A673 (cell line): ENCODE measurements at places on chromosomes 1 and 21. TPM values are rescaled to one million over a fixed set of nuclear protein-coding genes. Genes with fewer than 3 reads are reported as not detected.

POU3F1 gene
- 83.3 and 92.9 TPM in 2 replicates for total RNA-seq

CRYAA gene
- not detected in 2 replicates for total RNA-seq

AMY1C gene
- not detected in 2 replicates for total RNA-seq

WNT4 gene
- total RNA-seq = not detected in 2 replicates

DNA sequence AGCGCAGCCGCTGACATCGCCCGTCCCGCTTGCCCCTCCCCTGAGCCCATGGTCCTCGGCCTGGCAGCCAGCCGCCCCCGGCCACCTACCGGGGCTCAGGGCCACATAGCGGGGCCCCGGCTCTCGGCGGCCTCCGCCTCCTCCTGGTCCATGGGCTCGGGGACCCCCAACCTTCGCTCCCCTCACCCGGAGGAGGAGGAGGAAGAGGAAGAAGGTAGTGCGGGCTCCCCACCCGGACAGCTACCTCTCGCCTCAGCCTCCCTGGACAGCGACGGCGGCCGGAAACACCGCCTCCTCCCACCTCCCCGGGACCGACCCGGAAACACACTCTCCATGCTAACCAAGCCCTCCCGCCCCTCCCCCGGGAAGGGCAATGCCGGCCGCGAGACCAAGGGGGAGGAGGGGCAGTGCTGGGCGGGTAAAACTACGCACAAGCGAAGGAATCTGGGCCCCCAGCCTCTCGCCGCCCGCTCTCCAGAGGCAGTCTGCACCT, at the start of gene KIAA0319L:
Gene KIAA0319L, minus strand, starts transcription at position 286 of the 493 bp plus-strand sequence. CDS start 2,912 bp downstream, outside the sequence.
- no peak for DNase-seq

GRCh38 chr1:10288029-10288615, 77.8 kb downstream of the KIF1B start:
- no peak for DNase-seq

DNA sequence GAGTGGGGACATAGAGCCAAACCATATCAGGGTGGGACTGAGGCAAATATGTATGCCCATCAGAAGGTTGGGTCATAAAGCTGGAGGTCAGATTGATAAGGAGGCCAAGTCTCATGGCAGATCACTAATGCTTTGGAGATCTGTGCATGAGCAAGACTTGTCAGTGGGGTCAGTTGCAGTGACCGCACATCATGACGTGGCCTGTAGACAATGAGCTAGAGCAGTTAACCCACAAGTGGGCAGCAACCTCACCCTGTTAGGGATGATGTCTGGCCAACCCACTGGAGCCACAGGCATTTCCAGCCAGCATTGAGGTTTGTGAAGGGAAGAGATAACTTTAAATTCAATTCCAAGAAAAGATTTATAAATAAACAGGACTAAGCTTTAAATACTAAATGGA, 66.7 kb downstream of the XCL1 start:
- DNase-seq = no peak

DNA sequence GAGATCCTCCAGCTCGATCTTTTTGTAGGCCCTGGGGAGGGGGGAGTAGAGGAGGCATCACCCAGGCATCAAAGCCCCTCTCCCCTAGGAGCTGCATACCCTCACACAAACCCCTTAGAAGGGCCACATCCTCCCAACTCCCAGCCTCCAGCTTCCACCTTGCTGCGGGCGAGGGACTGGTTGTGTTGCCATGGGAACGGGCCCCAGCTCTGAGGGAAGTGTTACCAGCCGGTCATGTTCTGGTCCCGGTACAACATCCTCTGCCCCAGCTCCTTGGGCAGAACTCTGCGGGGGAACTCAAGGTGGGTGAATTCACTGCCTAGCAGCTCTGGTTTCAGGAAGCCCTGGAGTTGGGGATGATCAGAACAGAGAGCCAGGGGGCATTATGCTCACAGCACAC, 4.1 kb downstream of the PPM1J start:
- no peak for DNase-seq

GRCh38 chr1:220966041-220966440, 86.8 kb downstream of the HLX start:
- no peak for DNase-seq

DNA sequence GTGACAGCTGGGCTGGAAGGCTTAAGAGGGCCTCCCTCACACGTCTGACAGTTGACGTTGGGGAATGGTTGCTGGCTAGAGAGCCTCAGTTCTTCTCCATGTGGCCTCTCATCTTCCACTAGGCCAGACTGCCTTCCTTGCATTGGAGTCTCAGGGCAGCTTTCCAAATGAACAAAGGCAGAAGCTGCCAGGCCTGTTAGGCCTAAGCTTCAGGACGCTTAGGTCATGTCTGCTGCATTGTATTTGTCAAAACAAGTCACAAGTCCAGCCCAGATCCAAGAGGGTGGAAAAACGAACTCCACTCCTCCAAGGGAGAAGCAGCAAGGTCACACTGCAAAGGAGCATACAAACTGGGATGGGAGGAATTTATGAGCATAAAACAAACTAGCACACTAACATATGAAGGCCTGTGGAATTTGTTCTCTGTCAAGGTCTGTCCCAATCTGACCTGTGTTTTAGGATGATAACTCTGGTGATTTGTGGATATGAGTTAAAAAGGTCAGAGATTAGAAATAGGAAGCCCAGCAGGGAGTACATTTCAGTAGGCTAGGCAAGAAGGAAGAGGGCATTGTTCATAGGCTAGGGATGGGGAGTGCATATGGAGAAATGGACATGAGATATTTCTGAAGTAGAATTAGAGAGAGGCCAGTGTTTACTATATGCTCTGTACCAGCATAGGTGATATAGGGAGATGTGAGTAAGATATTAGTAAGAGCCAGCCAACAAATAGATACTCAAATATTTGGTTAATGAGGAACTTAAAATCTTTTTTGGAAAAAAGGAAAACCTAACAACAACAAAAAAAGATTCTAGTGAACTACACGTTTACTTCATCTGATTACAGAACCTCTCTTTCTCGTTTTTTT, 29.1 kb upstream of the CNN3 start:
- DNase-seq = no peak

DNA sequence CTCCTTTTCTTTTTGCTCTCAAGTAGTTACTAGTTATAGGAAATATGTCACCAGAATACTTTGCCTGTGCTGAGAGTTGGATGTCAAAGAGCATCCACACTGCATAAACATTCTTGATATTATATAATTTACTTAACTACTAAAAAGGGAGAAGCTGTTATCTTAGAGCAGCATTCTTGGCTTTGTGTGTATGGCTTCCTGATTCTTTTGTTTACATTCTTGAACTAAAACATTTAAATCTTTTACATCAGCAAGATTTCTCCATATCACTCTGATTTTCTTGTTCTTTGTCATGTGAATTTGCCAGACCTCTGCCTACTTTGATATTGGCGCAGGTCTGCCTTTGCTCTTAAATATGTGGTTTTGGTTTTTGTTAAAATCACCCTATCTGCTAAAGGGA, 48.8 kb downstream of the SUCO start:
- DNase-seq = no peak

- DNase-seq = no peak
These were observed 96.5 kb downstream of the DTL start for GRCh38 chr1:212132025-212132424.

- no peak for DNase-seq
These were observed 37.9 kb upstream of the RUNX3 start for GRCh38 chr1:24967962-24968361.
